KG1 (cell line): ENCODE measurements at places on chromosomes 12 and 14.
A peak's percentile ranks its signal among the peaks of the same experiment; 100 is the strongest.

- DNase-seq, result peak; percentile 26
Observed at GRCh38 chr14:21711360-21711961, 37.8 kb upstream of the OR4E1 start.

GRCh38 chr12:42967850-42968249 is 378.3 kb upstream of the PRICKLE1 start:
- DNase-seq, result no peak

- DNase-seq, result no peak
Observed at GRCh38 chr12:6667559-6668210, 4.8 kb upstream of the ING4 start.

GRCh38 chr12:46065412-46066166 is 75.2 kb upstream of the SCAF11 start:
- no peak for DNase-seq

- DNase-seq, result no peak
Observed at GRCh38 chr14:54420478-54421142, 20.6 kb downstream of the CNIH1 start.

DNA sequence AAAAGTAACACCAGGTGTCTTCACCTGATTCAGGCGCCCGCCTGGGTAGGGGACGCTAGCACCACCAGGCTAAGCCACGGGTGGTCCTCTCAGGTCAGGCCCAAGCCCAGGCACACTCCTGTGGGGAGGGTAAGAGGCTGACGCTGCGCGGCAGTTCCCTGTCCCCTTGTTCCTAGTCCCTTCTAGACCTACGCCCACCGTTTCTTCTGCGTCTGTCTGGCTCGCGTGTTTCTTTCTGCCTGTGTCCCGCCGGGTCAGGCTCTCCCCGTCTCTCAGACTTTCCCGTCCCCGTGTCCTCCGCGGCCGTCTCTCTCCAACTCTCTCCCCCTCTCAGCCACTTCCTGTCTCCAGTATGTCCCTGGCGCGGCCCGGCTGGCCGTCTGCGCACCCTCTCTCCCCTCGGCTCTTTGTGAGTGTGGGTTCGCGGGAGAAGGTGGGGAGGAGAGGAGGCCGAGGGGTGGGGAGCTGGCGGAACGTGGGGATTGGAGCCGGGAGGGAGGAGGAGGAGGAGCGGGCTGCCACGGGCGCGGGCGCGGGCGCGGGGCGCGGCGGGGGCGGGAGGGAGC is 3.1 kb upstream of the TNS2 start:
- no peak for DNase-seq
